Breast epithelium (tissue), 4 donors: ENCODE measurements at places on chromosomes 11 and 22.

GRCh38 chr11:9923280-9923679 lies 259.4 kb downstream of the SWAP70 start:
- no peaks in the 10 kb centered on the region for H3K4me1 ChIP-seq
- H3K27ac ChIP-seq, result no peak overlapping the region
- H3K36me3 ChIP-seq, result no peaks in the 10 kb centered on the region
- H3K27me3 ChIP-seq, result no peaks in the 10 kb centered on the region

- no peak for DNase-seq
- H3K27ac ChIP-seq, result no peak overlapping the region
- no peaks in the 10 kb centered on the region for H3K27me3 ChIP-seq
- no peaks in the 10 kb centered on the region for H3K36me3 ChIP-seq
Observed at GRCh38 chr22:22981670-22982571, 88.4 kb upstream of the GNAZ start.

GRCh38 chr11:1510928-1511327 lies 24.3 kb upstream of the MOB2 start:
- DNase-seq, result no peak
- H3K27ac ChIP-seq, result no peak overlapping the region
- H3K4me1 ChIP-seq, result peaks cover 8% of the 10 kb centered on the region

GRCh38 chr11:123742724-123743120 lies 1.3 kb upstream of the ZNF202 start:
- no peak overlapping the region for H3K27ac ChIP-seq
- H3K27me3 ChIP-seq, result no peaks in the 10 kb centered on the region
- peaks cover 8% of the 10 kb centered on the region for H3K4me1 ChIP-seq
- no peaks in the 10 kb centered on the region for H3K36me3 ChIP-seq

DNA sequence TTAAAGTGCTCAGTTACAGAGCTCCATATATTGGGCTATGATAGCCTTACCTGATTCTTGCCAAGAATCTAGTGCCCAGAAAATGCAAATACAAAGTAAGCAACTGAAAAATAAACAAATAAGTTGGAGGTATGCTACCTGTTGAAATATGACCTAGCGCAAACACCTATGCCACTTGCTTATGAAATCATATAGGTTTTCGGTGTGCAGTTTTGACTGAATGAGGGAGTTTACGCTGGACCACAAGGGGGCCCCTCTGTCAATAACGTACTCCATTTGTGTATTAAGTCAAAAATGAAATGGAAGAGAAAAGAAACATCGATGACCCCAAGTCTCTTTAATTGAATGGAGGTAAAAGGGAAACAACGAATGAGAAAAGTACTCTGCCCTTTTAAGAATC lies 84.9 kb upstream of the TRIM77 start:
- no peaks in the 10 kb centered on the region for H3K36me3 ChIP-seq
- H3K27ac ChIP-seq, result no peak overlapping the region
- H3K4me1 ChIP-seq, result no peaks in the 10 kb centered on the region
- no peak for DNase-seq

- H3K4me3 ChIP-seq, result no peak overlapping the region
- H3K27me3 ChIP-seq, result no peaks in the 10 kb centered on the region
- no peak for DNase-seq
- H3K36me3 ChIP-seq, result no peaks in the 10 kb centered on the region
- no peaks in the 10 kb centered on the region for H3K4me1 ChIP-seq
- no peak overlapping the region for H3K27ac ChIP-seq
Observed at GRCh38 chr11:113818426-113818825, 38.8 kb downstream of the CLDN25 start.

DNA sequence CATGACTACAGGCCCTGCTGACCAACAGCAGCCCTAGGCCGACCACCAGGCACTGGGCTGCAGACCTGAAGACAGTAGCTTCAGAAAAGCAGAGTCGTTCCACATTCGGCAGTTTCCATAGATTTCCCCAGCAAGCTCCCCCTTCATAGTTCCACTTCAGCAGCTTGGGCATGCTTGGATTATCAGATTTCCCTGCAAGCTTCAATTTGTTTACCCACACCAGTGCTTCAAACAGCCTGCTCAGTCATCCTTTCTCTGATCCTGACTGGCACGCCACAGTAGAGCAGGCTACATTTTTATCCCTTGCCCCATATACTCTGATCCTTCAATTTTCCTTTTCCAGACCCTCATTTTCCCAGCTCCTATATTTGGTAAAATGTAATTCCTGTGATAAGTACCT lies 51.1 kb upstream of the CFAP300 start:
- H3K4me3 ChIP-seq, result no peak overlapping the region
- H3K27ac ChIP-seq, result no peak overlapping the region
- H3K36me3 ChIP-seq, result peaks cover 3% of the 10 kb centered on the region

- no peaks in the 10 kb centered on the region for H3K36me3 ChIP-seq
- peaks cover 16% of the 10 kb centered on the region for H3K4me1 ChIP-seq
- H3K4me3 ChIP-seq, result no peak overlapping the region
- peak; percentile 74 for DNase-seq
- H3K27me3 ChIP-seq, result no peaks in the 10 kb centered on the region
Observed at GRCh38 chr11:96001037-96001436, 77.1 kb upstream of the MTMR2 start.

GRCh38 chr11:114586797-114587196 lies 8.8 kb downstream of the NXPE4 start:
- no peak overlapping the region for H3K4me3 ChIP-seq
- no peaks in the 10 kb centered on the region for H3K27me3 ChIP-seq
- no peak for DNase-seq
- no peaks in the 10 kb centered on the region for H3K36me3 ChIP-seq
- no peak overlapping the region for H3K27ac ChIP-seq
- H3K4me1 ChIP-seq, result no peaks in the 10 kb centered on the region

GRCh38 chr11:63920939-63921417 lies 4.0 kb upstream of the RCOR2 start:
- peaks cover 29% of the 10 kb centered on the region for H3K4me1 ChIP-seq
- H3K27ac ChIP-seq, result peak overlapping the region; percentile 83
- H3K36me3 ChIP-seq, result no peaks in the 10 kb centered on the region
- no peak overlapping the region for H3K4me3 ChIP-seq
- DNase-seq, result no peak

DNA sequence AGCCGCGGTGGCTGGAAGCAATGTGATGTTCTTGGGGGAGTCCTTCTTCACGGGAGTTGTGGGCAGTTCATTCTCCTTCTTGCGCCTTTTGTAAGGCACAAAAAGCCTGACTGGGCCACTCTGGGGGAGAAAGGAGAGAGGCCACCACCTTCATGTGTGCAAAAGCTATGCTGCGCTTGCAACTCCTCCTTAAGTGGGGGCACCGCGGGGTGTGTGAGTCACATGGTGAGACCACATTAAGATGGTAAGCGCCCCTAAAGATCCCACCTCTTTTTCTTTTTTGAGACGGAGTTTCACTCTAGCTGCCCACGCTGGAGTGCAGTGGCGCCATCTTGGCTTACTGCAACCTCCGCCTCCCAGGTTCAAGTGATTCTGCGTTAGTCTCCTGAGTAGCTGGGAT lies 14.1 kb downstream of the DEAF1 start:
- H3K27ac ChIP-seq, result no peak overlapping the region
- no peaks in the 10 kb centered on the region for H3K4me1 ChIP-seq
- no peak overlapping the region for H3K4me3 ChIP-seq
- H3K27me3 ChIP-seq, result no peaks in the 10 kb centered on the region
- no peaks in the 10 kb centered on the region for H3K36me3 ChIP-seq

GRCh38 chr11:126385991-126386728 lies 30.7 kb downstream of the ST3GAL4 start:
- no peaks in the 10 kb centered on the region for H3K36me3 ChIP-seq
- no peaks in the 10 kb centered on the region for H3K27me3 ChIP-seq
- peak overlapping the region; percentile 80 for H3K27ac ChIP-seq
- no peak overlapping the region for H3K4me3 ChIP-seq
- no peak for DNase-seq
- peaks cover 12% of the 10 kb centered on the region for H3K4me1 ChIP-seq

DNA sequence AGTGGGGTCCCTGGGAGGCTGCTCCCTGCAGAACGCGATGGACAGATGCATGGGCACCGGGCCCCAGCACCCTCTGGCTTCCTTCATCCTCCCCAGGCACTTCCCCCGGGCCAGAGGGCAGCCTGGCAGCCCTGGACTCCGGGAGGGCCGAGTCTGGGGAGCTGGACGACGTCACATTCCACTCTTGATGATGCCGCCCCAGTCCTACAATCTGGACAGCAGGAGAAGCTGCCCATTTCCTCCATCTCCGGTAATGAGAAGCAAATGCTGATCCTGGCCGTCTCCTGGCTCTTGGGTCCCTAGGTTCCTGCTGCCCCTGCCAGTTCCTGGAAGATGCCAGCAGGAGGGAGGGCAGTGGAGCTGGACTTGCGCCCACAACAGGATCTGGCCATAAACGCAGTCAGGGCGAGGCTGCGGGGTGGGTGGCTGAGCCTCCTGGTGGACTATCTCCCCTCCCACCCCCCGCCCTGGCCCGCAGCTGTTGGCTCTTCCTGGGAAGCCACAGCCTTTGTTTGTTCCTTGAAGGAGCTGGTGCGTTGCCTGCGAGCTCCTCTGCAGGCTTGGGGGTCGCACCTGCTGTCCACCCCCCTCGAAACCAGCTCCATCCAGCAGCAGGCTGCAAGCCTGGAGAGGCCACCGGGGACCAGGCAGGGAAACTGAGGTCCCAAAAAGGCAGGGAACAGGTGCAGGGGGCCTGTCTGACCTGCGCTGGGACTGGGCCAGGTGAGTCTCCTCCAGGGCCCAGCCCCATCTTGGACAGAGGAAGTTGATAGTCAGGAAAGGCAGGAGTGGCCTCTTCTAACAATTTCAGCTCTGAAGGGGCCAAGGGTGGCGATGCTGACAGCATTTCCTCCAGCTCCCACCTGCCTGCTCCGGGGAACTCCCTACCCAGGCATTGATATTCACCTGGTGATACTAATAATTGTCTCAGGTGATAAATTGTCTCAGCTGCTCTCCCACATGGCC lies 17.9 kb upstream of the MUC6 start:
- peaks cover 13% of the 10 kb centered on the region for H3K27me3 ChIP-seq
- H3K4me3 ChIP-seq, result peak overlapping the region; percentile 31
- no peaks in the 10 kb centered on the region for H3K4me1 ChIP-seq
- H3K36me3 ChIP-seq, result no peaks in the 10 kb centered on the region

DNA sequence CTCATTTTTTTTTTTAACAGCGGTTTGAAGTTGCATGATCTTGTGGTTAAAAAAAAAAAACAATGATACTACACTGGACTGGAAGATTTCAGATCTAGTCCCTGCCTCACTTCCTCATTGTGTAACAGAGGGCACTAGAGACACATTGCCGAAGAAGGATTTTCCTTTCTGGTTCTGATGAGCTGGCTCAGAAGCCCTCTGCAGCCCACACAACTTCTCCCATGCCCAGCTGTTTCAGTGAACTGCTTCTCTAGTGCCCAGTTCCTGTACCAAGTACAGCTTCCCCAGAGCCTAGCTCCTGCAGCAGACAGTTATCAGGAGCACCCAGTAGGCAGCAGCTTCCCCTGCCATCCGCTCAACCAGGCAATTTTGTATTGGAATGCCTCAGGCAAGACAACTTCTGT lies 29.5 kb upstream of the ANO5 start:
- H3K4me1 ChIP-seq, result no peaks in the 10 kb centered on the region
- no peak for DNase-seq
- no peak overlapping the region for H3K4me3 ChIP-seq

DNA sequence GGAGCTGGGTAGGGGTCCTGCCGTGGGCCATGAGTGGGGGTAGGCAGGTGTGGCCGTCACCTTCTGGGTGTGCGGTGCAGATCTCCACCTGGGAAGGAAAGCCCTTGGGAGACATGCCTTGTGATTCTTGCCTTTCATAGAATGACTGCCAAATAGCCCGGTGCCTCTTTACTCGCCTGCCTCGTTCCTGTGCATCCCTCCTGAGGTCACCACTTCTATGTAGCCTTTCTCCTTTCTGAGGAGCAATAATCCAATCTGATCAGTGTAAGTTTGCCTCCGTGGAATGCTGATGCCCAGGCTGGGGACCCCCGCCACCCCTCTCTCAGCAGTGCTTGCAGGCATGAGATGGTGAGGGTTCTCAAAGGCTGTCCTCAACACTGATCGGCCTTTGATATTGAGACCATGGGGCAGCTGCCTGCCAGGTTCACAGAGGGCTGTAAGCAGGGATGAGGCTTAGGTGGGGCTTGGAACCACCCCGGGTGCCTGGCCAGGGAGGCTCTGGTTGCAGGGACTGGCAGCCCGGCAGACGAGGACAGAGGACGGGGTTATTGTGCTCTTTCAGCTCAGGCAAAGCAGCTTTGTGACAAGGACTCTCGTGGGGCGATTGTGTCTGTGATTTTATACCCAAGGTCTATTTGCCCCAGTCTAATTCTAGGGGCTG lies 86.1 kb upstream of the WNT7B start:
- peak; percentile 24 for DNase-seq
- no peaks in the 10 kb centered on the region for H3K27me3 ChIP-seq
- peak overlapping the region; percentile 62 for H3K4me3 ChIP-seq
